ENCODE measurements at places on chromosomes 3 and 15. TPM values are rescaled to one million over a fixed set of nuclear protein-coding genes. Genes with fewer than 3 reads are reported as not detected.

The CISH gene
- 1.7 TPM for total RNA-seq

The ARL14 gene
- not detected for total RNA-seq

The THRB gene
- 31.6 TPM for total RNA-seq

The SERF2 gene
- total RNA-seq = 625 TPM

The FAM174B gene
- total RNA-seq = 7.5 TPM

The RNU6-1 gene
- not detected for total RNA-seq

The LNP1 gene
- 3.7 TPM for total RNA-seq

The SLC51A gene
- total RNA-seq = not detected
